Activated T-cell treated with anti-CD3 and anti-CD28 coated beads for 48 hours (primary cell): ENCODE measurements at places on chromosomes 7 and 10.

- DNase-seq: no peak
Observed at GRCh38 chr7:229184-229964, 37.0 kb downstream of the FAM20C start.

GRCh38 chr10:27947540-27947939 is 51.3 kb downstream of the ODAD2 start:
- DNase-seq: no peak

GRCh38 chr7:155701972-155702544 is 57.6 kb downstream of the RBM33 start:
- no peak for DNase-seq

GRCh38 chr10:131797626-131798025 is 103.2 kb upstream of the PPP2R2D start:
- DNase-seq: no peak

DNA sequence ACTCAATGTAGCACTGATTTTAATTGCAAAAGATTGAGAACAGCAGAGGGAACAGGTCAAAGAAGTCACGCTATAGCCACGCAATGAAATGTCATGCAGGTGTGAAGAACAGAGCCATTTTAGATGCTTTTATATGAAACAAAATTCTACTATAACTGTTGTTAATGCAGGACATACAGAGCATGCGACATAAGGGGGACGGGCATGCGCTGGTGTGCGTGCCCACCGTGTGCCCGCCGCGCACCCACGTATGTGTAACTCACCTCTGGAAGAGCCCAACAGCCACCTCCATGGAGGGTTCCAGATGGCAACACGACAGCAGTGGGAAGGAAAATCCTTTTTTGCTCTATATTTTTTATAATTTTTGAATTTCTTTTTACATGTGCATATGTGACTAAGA is 410.0 kb upstream of the RNF32 start:
- no peak for DNase-seq

GRCh38 chr10:69398466-69398865 is 18.3 kb downstream of the TACR2 start:
- no peak for DNase-seq

- no peak for DNase-seq
Observed at GRCh38 chr10:75653761-75654160, 222.3 kb downstream of the LRMDA start.

DNA sequence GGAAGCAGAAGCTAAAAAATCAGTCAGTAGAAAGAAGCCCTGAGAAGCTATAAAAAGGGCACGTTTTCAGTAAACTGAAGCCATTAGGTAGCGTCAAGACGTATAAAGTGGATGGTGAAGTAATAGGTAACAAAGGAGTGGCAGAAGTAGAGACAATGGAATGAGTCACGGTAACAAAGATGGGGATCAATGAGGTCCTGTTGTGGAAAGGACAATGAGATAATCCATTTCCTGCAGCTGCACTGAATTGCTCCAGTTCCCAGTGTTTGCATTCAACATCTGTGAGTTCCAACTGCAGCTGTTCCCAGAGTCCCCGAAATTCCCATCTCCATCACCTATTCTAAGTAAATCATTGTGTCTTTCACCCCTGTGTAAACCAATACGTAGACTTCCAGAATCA is 4.8 kb upstream of the HYCC1 start:
- no peak for DNase-seq

GRCh38 chr7:149217570-149217969 is 21.9 kb upstream of the ZNF212 start:
- DNase-seq: no peak

- DNase-seq: no peak
Observed at GRCh38 chr10:132354356-132355094, 22.5 kb downstream of the LRRC27 start.

GRCh38 chr10:102608487-102608886 is 35.8 kb upstream of the TRIM8 start:
- no peak for DNase-seq

DNA sequence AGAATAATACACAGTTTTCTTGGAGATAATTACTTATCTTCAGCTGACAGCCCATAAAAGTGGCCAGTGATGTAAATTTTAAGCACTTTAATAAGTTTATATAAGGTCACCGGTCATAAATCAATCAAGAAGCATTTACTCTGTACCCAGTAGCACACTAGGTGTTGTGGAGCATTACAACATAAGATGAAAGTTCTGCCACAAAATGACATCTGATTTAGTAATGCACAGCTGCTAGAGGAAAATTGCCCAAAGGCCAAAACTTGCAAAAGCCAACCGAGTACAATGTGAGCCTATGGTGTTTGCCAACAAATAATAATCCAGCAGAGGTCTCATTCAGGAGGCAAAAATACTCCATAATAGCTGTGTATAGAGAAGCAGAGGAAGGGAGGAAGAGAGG is 63.6 kb downstream of the GPR37 start:
- DNase-seq: no peak

- DNase-seq: no peak
Observed at GRCh38 chr7:158837790-158838637, 8.7 kb upstream of the ESYT2 start.

DNA sequence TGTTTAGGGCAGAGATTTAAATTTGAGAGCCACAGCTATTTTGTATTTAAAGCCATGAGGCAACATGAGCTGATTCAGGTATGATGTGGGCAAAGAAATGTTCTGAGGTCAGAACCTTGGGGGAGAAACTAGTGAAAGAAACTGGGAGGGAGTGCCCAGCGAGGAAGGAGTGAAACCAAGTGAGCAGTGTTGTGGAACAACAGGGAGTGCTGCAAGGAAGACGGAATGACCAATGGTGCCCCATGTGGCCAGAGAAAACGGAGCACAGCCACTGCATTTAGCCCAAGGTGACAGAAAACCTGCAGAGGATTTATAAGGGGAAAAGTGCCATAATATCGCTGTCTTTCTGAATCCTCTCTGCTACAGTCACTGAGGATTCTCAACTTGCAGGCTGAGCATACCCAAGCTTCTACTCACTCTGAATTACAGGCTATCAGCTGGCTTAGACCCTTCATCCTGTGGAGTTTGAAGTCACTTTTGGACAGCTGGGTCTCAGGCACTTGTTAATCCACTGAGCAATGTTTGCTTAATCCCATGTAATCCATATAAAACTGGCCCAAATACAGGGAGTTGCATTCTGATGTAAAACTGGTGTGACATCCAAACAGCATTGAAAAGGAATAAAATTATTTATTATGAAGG is 777.3 kb downstream of the CCSER2 start:
- DNase-seq: no peak
